Right renal pelvis (tissue), 4 donors: ENCODE measurements at places on chromosomes 6 and 20.
A peak's percentile ranks its signal among the peaks of the same experiment; 100 is the strongest.

- DNase-seq, result peak; percentile 10
Measured at GRCh38 chr6:72589096-72589495, 32.8 kb upstream of the KCNQ5 start.

GRCh38 chr6:74991573-74992332, 214.1 kb downstream of the COL12A1 start:
- DNase-seq, result no peak

- no peak for DNase-seq
Measured at GRCh38 chr6:144951730-144952437, 666.7 kb downstream of the UTRN start.

DNA sequence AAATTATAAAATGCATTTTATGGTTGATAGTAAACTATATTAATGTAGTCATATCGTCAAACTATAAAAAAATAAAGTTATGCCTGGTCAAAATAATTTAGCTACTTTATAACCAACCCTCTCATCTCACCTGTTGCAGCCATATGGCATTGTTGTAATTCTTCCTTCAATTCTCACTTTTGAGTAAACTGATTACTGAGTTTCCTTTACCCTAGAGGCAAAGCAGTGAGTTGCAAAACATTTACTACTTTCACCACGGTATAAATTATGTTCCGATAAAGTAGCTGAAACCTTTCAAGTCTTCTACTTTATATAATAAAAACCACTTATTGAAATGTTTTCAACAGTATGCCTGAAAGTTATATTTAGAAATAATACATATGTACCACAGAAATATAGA, 113.8 kb downstream of the AHI1 start:
- DNase-seq, result no peak

GRCh38 chr6:20805021-20805420, 270.8 kb downstream of the CDKAL1 start:
- no peak for DNase-seq

GRCh38 chr6:131828080-131828479, 20.3 kb downstream of the ENPP1 start:
- DNase-seq, result no peak

- no peak for DNase-seq
Measured at GRCh38 chr6:79468587-79468986, 68.6 kb downstream of the LCA5 start.

DNA sequence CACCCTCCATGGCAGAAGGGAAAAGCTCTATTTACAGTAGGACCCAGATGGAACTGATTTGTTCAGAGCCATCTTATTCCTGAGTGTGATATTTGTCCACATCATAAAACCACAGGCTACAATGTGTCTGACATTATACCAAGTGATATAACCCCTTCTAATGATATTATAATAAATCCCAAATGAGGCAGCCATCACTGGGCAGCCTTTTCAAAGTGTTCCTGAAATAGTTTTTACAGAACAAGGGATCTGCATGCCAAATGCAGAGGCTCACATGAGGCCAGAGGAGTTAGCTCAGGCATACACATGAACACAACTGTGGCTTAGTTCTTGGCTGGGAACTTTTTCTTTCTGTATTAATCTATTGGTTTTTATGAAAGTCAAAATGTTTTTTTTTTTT, 207.7 kb downstream of the MAFB start:
- no peak for DNase-seq

GRCh38 chr20:13670160-13670559, 31.4 kb upstream of the TASP1 start:
- no peak for DNase-seq

DNA sequence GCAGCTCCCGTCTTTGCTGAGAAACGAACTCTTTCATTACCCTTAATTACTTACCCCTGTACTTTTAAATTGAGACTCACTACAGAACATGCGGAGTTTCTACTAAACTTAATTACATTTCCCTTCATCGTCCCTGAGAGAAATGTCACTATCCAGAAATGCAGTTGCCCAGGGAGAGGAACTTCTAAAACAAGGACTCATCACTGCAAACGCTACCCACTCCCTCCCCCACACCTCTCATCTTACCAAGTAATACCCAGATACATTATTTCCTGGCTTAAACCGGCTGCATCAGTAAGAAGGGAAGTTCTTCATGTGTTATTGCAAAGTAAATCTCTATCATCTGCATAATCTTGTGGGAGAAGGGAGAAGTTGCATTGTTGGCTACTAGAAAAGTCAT, 138.3 kb downstream of the IPCEF1 start:
- peak; percentile 34 for DNase-seq
